Activated CD4-positive, alpha-beta T cell treated with anti-CD3 and anti-CD28 coated beads, Interleukin-2, amount 10 ng/mL, durations not matched to agents 7 days and 5 days (primary cell): ENCODE measurements at places on chromosomes 7 and 10. TPM values are rescaled to one million over a fixed set of nuclear protein-coding genes. Genes with fewer than 3 reads are reported as not detected.

- no peak overlapping the region for H3K27ac ChIP-seq
- peaks cover 48% of the 10 kb centered on the region for H3K36me3 ChIP-seq
- H3K4me1 ChIP-seq: peaks cover 31% of the 10 kb centered on the region
- H3K4me3 ChIP-seq: no peak overlapping the region
- no peaks in the 10 kb centered on the region for H3K27me3 ChIP-seq
Observed at GRCh38 chr7:92794391-92794790, 42.0 kb downstream of the CDK6 start.

GRCh38 chr10:24944512-24945255, 7.7 kb downstream of the PRTFDC1 start:
- no peaks in the 10 kb centered on the region for H3K36me3 ChIP-seq
- DNase-seq: no peak
- no peaks in the 10 kb centered on the region for H3K27me3 ChIP-seq
- no peak overlapping the region for H3K4me3 ChIP-seq

GRCh38 chr7:87310790-87311419, 34.6 kb upstream of the CROT start:
- peaks cover 13% of the 10 kb centered on the region for H3K27me3 ChIP-seq
- H3K36me3 ChIP-seq: no peaks in the 10 kb centered on the region
- DNase-seq: no peak
- no peak overlapping the region for H3K4me3 ChIP-seq

DNA sequence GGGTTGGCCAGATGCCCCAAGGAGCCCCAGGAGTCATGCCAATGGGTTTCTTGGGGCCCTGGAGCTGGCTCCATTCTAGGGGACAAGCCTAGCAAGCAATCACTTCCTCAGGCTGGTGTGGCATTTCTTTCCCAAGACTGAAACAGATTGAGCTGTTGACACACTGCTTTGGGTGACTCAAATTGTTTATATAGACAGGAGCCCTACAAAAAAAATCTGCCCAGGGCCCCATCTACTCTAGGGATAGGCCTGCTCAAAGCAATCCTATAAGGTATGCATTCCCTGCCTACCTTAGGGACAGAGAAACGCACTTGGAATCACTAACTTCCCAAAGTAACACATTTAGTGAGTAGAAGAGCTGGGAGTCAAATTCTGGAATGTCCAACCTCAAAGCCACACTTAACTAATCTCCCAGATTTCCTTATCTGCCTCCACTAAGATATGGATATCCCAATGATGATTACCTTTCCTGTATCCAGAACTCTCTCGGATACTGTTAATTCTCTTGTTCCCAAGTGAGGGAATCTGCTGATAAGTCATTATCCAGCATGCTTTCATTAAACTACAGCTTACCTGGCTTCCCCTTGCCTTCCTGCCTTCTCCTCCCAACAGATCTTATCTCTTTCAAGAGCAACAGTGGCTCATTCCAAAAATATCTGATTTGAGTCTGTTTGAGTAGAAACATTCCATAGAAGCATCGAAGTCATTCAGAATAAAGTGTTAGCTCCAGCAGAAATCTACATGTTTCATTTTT, 3.1 kb downstream of the ABLIM1 start:
- no peak overlapping the region for H3K4me3 ChIP-seq
- H3K36me3 ChIP-seq: no peaks in the 10 kb centered on the region
- H3K27ac ChIP-seq: no peak overlapping the region
- H3K27me3 ChIP-seq: peaks cover 9% of the 10 kb centered on the region
- DNase-seq: no peak

- H3K4me1 ChIP-seq: no peaks in the 10 kb centered on the region
- H3K27ac ChIP-seq: no peak overlapping the region
- no peak overlapping the region for H3K4me3 ChIP-seq
- peaks cover 25% of the 10 kb centered on the region for H3K27me3 ChIP-seq
- no peak for DNase-seq
Observed at GRCh38 chr10:122323941-122324675, 50.4 kb upstream of the PLEKHA1 start.

DNA sequence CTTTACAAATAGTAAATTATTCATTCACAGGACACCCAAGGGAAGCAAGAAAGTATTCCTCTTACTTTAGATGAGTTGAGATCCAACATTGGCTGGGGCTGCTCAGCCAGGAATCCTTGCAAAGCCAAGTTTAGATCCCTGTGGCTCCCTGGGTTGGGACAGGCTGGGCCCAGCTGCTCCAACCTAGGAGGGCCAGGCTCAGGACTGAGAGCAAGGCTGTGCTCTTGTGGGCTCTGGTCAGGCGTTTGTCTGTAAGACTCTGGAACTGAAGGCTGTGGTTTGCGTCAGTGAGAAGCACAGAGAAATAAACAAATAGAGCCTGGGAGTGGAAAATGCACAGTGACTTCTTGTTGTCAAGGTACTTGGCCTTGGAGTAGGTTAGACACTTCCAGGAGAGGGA, 53.2 kb upstream of the TMEM273 start:
- DNase-seq: no peak
- H3K4me3 ChIP-seq: no peak overlapping the region
- no peaks in the 10 kb centered on the region for H3K4me1 ChIP-seq
- H3K27me3 ChIP-seq: peaks cover 12% of the 10 kb centered on the region
- no peaks in the 10 kb centered on the region for H3K36me3 ChIP-seq

DNA sequence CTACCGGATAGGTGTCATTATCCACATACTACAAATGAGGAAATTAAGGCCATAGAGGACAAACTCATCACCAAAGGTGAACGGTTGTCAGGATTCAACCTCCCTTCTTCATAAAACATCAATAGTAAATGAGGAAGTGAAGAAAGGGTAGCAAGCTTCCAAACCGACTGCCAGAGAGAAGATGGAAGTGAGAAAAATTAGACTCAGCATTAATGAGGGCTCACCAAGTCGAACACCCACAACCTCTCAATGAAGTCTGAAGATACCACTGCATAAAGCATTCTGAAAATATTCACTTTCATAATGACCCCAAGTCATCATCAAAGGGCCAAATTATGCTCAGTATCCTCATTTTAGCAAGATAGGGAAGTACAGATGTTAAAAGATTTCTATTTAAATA, 29.6 kb downstream of the ABCB4 start:
- H3K27me3 ChIP-seq: peaks cover 28% of the 10 kb centered on the region
- H3K4me3 ChIP-seq: no peak overlapping the region
- no peak overlapping the region for H3K27ac ChIP-seq
- peaks cover 2% of the 10 kb centered on the region for H3K4me1 ChIP-seq
- no peaks in the 10 kb centered on the region for H3K36me3 ChIP-seq
- no peak for DNase-seq

DNA sequence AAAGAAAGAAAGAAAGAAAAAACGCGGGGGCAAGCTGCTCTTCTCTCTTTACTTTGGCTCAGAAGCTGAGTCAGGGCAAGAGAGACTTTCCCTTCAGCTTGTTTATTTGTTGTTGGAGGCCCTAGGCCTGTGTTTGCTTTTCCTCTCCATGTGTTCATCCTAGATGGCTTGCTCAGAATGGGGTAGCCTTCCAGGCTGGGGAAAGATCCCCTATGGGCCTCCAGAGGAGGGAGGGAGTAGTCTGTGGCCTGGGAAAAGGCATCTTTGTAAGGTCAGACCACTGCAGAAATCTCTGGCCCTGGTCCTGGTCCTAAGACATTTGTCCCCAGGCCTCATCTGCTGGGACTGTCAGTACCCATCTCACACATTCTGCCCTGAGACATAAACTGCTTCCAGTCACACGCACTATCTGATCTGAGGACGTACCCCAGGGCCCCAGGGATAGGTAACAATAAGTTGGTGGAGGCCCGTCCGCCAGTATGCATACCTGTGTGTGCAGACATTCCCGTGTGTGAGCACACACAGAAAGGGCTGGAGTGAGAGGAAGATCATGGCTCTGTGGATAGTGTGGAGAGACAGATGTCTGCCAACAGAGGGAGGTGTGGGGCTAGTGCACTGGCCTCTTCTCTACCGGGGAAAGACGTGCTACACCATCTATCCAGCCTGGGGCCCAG, 4.9 kb upstream of the SCD start:
- no peaks in the 10 kb centered on the region for H3K27me3 ChIP-seq
- H3K36me3 ChIP-seq: no peaks in the 10 kb centered on the region
- H3K4me1 ChIP-seq: peaks cover 38% of the 10 kb centered on the region
- H3K27ac ChIP-seq: peak overlapping the region; percentile 55

- peak; percentile 53 for DNase-seq
- peak within 1 kb of the TSS; percentile 54 for H3K4me3 ChIP-seq
- H3K27me3 ChIP-seq: peaks cover 23% of the 10 kb centered on the region
- peak within 1 kb of the TSS; percentile 5 for H3K27ac ChIP-seq
- peaks cover 48% of the 10 kb centered on the region for H3K4me1 ChIP-seq
Observed at GRCh38 chr10:101843032-101844021, at the start of gene KCNIP2. Gene KCNIP2 (minus strand): TSS chr10:101843800. CDS start chr10:101843568, 232 bp downstream.

DNA sequence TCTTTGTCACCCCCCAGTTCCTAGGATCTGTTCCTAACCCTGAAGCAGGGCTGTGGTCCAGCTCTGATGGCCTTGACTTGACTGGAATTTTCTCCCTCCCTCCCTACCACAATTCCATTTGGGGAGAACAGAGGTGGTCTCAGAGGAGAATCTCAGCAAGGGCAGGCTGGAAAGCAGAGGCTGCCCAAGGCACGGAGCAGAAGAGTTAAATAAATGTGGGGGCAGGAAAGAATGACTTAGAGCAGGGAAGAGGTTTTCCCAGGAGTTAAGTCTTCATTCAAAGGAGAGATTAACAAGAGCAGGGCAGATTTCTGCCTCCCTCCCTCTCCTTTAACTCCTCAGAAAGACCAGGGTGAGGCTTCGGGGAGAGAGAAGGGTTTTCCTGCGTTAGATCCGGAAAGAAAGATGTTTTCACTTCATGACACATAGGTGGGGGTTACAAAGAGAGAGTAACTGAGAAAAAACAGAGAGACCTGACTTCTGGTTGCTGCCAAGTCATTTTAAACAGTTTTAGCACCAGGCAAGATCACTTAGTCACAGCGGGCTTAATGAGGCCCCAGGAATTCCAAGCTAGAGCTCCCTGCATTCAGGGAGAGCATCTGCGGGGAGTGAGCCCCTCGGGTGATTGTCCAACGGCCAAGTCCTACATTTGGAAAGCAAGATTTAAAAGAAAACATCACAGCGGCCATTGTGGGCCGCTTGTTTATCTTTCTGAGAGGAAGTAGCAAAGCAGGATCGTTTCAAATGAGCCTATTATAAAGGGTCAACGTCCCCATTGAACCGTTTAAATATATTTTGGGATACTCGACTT, 78.7 kb downstream of the ARHGAP22 start:
- no peaks in the 10 kb centered on the region for H3K36me3 ChIP-seq
- peaks cover 54% of the 10 kb centered on the region for H3K27me3 ChIP-seq
- H3K4me1 ChIP-seq: no peaks in the 10 kb centered on the region
- no peak for DNase-seq

- no peak for DNase-seq
- no peaks in the 10 kb centered on the region for H3K36me3 ChIP-seq
- no peak overlapping the region for H3K27ac ChIP-seq
- H3K4me1 ChIP-seq: no peaks in the 10 kb centered on the region
- H3K4me3 ChIP-seq: no peak overlapping the region
Observed at GRCh38 chr7:38070718-38071117, 107.3 kb upstream of the STARD3NL start.

- H3K27me3 ChIP-seq: no peaks in the 10 kb centered on the region
- no peak overlapping the region for H3K27ac ChIP-seq
- no peaks in the 10 kb centered on the region for H3K4me1 ChIP-seq
- no peak overlapping the region for H3K4me3 ChIP-seq
- no peaks in the 10 kb centered on the region for H3K36me3 ChIP-seq
Observed at GRCh38 chr7:80770675-80771081, 132.2 kb downstream of the CD36 start.

- H3K4me1 ChIP-seq: peaks cover 2% of the 10 kb centered on the region
- H3K27me3 ChIP-seq: peaks cover 4% of the 10 kb centered on the region
- no peak overlapping the region for H3K27ac ChIP-seq
- DNase-seq: no peak
- H3K4me3 ChIP-seq: no peak overlapping the region
- no peaks in the 10 kb centered on the region for H3K36me3 ChIP-seq
Observed at GRCh38 chr7:157602581-157602980, 265.8 kb downstream of the DNAJB6 start.

Gene SFTPA1
- not detected for total RNA-seq

Gene SLC12A9
- 49.1 TPM for total RNA-seq

Gene SPDYE9
- not detected for total RNA-seq

Gene SPDYE8
- total RNA-seq: not detected

Gene KLLN
- total RNA-seq: 1.3 TPM

Gene TMEM229A
- not detected for total RNA-seq
